ENCODE measurements at places on chromosomes 6 and 20. TPM values are rescaled to one million over a fixed set of nuclear protein-coding genes. Genes with fewer than 3 reads are reported as not detected.

- DNase-seq: no peak
Observed at GRCh38 chr20:37114012-37114411, 18.2 kb upstream of the RBL1 start.

GRCh38 chr6:82875573-82876185, 190.0 kb downstream of the UBE3D start:
- peak; percentile 92 for DNase-seq

DNA sequence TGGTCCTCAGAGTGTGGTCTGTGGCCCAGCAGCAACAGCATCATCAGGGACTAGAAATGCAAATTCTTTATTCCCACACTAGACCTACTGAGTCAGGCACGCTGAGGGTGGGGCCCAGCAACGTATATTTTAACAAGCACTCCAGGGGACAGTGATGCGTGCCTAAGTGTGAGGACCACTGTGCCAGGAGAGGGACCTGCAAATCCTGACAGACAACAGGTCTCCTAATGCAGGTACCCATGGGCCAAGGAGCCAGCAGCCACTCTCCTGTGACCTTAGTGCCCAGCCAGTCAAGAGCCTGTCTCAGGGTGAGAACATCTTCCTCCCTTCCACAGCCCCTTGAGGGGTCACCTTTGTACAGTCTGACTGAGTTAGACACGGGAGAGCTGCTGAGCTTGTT, 8.0 kb upstream of the MYLK2 start:
- DNase-seq: no peak

- no peak for DNase-seq
Observed at GRCh38 chr6:29521006-29521680, 33.4 kb upstream of the MAS1L start.

DNA sequence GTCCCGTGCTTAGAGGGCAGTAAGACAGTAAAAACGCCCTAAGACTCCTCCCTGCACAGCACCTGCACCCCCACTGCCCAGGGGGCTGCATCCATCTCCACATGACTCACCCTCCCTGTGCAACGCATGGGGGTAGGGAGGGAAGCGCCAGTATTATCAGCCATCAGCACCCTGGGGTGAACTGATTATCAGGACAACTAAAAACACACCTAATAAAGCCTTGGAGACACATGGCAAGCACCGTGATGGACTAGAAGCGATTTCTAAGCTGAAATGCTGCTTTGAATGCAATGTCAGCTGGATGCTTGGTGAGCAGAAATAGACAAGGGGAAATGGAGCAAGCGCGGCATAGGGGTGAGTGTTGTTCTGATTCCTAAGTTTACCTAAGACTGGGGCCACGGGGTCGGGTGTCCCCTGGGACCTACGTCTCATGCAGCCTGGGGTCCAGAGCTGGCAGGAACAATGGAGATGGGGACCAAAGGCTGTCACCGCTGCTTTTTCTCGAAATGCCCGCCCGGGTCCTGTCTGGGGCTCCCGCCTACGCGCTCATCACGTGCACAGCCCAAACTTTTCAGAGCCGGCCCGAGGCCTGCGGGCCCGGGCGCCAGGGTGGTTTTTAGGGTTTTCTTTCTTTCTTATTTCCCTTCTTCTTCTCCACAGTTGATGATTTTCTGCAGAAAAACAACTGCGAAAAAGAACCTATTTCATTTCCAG, 702 bp upstream of the TNFAIP3 start:
- DNase-seq: peak; percentile 19

GRCh38 chr20:60963146-60963545, 288.9 kb upstream of the CDH4 start:
- DNase-seq: no peak

DNA sequence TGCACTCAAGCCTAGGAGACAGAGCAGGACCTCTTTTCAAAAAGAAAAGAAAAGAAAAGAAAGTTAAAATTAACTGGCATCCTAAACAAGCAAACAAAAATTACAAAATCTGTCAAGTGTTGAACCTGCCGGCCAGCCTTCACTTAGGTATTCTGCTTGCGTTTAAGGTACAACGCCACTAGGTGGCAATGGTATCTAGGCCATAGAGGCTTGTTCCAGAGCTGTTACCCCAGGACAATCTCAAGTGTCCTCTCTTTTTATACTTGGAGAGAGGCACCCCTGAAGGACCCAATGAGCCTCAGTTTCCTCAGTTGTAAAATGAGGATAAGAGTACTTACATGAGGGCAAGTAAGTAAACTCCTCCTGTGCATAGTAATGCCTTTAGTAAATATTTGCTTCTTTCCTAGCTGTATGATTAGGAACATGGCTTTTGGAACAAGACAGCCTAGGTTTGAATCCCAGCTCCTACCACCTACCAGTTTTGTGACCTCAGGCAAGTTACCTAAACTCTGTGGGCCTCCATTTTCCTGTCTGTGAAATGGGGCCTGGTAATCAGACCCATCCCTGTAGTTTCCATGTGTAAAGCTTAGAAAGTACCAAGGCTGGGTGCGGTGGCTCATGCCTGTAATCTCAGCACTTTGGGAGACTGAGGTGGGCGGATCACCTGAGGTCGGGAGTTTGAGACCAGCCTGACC, 5.8 kb upstream of the PACSIN1 start:
- DNase-seq: peak; percentile 27

DNA sequence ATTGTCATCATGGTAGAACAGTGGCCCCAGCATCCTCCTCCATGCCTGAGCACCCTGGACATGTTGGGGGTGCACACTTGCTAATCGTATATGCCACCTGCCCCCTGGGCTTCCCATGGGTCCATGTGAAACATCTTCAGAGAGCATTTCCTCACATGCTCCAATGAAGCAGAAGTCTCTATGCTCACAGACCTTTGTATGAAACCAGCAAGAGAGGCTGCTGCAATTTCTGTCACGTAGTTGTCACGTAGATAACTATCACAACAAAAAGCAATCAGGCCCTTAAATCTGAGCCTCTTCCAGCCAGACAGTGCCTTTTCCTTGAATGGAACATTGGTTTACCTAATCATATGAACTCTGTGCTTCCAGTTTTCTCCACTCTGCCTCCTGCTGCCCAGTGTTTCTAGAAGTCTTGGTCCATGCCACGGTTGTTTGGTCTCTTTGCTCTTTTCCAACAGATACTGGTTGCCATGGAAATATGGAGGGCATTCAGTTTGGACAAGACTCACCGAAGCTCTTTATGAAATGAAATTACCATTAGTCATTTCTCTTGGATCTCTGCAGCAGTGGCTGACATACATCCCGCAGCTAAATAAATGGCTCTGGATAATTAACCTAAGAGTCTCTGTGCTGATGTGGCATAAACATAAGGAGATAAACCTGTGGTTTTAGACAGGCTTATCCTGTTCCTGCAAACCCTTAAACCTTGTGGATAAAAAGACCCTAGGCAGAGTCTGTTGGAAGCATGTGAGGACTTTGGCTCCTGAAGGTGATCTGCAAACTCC, 172.8 kb upstream of the SYNDIG1 start:
- DNase-seq: no peak

DNA sequence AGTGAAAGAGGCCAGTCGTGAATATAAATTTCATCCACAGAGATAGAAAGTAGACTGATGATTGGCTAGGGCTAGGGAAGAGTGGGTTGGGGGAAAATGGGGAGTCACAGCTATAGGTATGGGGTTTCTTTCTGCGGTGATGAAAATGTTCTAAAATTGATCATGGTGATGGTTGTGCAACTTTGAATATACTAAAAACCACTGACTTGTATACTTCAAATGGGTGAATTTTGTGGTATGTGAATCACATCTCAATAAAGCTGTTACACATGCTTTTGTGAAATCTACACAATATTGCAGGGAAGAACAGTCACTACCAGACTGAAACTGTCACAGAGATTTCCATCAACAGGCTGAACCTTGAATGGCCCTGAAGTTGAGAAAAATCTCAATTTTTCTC, 61.5 kb downstream of the LYRM4 start:
- no peak for DNase-seq

DNA sequence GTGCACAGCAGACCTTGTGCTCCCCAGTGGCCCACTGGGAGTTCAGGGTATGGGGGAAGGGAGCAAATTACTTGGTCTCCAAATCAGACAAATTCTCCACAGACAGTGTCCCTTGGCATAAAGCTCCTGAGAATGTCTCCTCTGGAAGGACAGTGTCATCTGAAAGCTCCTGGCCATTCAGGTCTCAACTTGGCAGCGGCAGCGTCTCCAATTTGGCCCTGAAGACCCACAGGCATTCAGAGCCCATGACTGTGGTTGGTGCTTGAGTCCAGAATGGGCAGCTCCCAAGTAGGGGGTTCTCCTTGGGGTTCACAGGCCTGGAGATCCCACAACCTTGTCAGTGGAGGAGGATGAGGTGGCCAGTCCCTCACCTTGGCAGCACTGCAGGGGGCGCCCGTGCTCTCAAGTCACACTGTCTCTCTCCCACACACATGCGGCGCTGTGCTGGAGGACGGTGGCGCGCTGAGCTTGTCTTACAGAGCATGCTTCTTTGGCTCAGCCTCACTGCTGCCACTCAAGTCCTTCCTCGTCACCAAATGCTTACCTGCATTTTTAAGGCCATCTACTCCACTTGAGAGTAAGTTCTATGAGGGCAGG, 20.7 kb downstream of the DYNLRB1 start:
- no peak for DNase-seq

DNA sequence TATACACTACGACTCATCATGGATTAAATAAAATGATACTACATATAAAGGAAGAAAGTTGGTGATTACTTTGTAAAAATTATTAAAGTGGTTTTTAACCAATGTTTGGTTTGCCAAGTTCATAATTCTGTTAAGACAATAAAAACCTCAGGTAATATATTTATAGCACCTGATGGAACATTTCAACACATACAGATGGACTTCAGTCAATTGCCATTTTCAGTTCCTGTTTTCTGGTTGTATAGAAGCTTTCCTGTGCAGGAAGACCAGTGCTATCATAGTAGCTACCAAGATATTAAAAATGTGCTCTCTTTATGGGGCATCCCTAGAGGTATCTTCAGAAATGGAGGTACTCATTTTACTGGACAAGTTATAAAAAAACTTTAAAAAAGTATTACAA, 1686.4 kb downstream of the GRIK2 start:
- DNase-seq: no peak

- DNase-seq: peak; percentile 66
Observed at GRCh38 chr6:133595111-133595761, 293.7 kb upstream of the TCF21 start.

GRCh38 chr6:37381579-37381978, 27.8 kb downstream of the RNF8 start:
- peak; percentile 77 for DNase-seq

- no peak for DNase-seq
Observed at GRCh38 chr20:61808447-61808846, 257.2 kb downstream of the TAF4 start.

DNA sequence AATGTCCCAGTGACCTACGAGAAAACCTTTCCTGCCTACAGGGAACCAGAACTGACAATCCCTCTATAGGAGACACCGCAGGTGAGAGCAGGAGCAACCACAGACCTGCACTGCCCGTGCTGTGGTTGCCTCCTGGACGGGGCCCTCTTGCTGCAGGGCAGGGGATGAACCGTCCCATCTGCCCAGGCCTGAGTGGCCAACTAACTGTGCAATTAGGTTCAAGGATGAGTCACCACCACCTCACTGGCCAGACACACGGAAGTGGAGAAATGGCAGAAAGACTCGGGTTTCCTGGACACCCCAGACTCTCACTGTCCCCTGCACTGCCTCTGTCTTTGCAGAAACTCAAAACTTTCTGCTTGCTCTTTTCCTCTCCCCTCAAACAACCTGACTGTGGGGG, 13.8 kb upstream of the HLA-G start:
- peak; percentile 30 for DNase-seq

DNA sequence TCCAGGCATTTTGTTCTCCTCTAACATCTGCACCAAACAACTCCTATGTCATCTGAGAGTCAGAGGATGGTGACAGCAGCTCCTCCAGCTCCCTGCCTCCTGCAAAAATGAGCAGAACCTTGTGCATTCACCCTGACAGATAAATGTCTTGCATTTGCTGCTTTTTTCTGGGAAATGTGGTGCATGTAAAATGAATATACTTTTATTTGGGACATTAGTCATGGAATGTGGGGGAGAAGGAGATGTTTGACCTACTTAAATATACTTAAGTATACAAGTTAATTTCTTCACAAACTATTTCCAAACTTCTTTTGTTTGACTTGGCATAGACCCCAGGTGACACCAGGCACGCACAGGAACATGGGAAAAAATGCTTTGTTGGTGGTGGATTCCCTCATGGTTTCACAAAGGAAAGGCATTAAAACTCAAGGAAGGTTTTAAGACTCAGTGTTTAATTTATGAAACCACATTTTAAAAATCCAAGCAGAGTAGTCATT, 181.8 kb upstream of the MCHR2 start:
- peak; percentile 88 for DNase-seq

- no peak for DNase-seq
Observed at GRCh38 chr20:59391975-59392374, 91.6 kb downstream of the EDN3 start.

- DNase-seq: peak; percentile 51
Observed at GRCh38 chr6:106510090-106510970, 119.0 kb downstream of the RTN4IP1 start.

DNA sequence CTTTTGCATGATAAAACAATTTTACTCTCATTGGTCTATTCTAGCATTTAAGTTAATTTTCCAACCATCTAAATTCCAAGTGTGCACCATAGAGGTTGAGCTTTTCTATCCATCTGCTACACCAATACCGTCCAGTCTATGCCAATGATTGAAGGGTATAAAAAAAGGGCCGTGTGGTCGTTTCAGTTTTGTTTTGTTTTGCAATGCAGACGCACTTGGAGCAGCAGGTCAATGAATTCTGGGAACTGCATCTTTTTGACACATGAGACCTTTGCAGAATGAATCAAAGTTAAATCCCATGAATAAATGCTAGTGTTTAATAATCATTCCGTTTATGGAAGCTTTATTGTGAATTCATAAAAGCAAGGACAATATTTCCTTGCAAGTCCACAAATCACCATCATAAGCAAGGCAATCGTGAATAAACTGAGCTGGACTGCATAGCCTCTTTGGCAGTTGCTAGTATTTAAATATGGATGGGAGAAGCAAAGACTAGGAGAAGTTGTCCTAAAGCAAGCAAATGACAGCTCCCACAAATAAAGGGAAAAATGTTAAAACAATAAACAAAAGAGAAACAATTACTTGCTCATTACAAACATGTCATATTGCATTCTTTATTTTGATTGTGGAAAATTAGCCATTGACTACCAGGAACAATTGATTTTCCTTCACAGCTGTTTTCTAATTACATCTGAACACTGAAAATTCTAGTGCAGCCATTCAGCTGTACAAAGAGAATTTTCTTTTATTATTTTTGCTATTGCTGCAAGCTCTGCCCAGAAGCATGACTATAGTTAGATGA, 649.7 kb upstream of the GJE1 start:
- DNase-seq: no peak

- DNase-seq: no peak
Observed at GRCh38 chr6:92011681-92012245, 1407.6 kb downstream of the EPHA7 start.

- DNase-seq: no peak
Observed at GRCh38 chr6:11762794-11763459, 15.7 kb downstream of the ADTRP start.

The NRSN1 gene
- not detected for total RNA-seq

The VGLL2 gene
- not detected for total RNA-seq

The BPIFB4 gene
- total RNA-seq: not detected

The SYTL3 gene
- total RNA-seq: 17.4 TPM

The ARMC12 gene
- 4.6 TPM for total RNA-seq

The C20orf204 gene
- not detected for total RNA-seq

The SCUBE3 gene
- total RNA-seq: not detected

The HLA-DMB gene
- 0.35 TPM for total RNA-seq

The SULF2 gene
- total RNA-seq: 4.3 TPM

The COL19A1 gene
- total RNA-seq: not detected

The WFDC8 gene
- total RNA-seq: not detected

Data from Caki2 (cell line).